Eye (tissue), 1 donor: ENCODE measurements at places on chromosomes 16 and 17.

DNA sequence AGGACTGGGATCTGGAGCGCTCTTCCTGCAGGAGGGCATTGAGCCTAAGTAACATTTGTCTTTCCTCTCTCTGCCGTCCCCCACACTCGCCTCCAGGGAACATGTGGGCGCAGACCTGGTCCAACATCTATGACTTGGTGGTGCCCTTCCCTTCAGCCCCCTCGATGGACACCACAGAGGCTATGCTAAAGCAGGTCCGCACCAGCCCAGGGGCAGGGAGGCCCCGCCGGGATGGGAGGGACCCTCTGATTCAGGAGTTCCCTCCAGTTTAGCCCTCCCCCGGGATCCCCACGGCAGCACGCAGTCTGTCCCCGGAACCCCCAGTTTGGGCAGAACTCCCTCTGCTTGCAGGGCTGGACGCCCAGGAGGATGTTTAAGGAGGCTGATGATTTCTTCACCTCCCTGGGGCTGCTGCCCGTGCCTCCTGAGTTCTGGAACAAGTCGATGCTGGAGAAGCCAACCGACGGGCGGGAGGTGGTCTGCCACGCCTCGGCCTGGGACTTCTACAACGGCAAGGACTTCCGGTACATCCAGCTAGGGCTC is 14.1 kb downstream of the ACE start:
- DNase-seq: no peak

GRCh38 chr17:50022463-50023130 is 27.6 kb upstream of the DLX3 start:
- DNase-seq: no peak

DNA sequence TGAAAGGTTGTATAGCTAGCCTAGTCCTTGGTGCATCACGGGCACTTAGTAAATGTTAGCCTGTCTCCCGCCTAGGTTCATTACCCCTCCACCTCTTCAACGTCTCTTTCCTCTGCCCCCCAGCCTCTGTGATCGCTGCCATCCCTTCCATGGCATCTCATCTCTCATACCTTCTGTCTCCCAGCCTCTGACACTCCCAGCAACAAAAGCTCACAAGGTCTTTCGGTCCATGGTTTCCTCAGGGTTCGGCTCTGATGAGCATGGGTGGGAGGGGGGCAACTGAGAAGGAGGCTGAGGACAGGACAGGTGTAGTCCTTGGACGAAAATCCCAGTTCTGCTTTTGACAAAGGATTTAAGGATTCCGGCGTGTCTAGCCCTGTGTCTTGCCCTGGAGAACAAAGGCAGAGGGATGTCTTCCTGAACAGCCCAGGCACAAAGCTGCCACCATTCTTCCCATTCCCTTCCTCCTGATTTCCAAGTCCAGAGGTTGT is 16.7 kb downstream of the CCR7 start:
- DNase-seq: no peak

DNA sequence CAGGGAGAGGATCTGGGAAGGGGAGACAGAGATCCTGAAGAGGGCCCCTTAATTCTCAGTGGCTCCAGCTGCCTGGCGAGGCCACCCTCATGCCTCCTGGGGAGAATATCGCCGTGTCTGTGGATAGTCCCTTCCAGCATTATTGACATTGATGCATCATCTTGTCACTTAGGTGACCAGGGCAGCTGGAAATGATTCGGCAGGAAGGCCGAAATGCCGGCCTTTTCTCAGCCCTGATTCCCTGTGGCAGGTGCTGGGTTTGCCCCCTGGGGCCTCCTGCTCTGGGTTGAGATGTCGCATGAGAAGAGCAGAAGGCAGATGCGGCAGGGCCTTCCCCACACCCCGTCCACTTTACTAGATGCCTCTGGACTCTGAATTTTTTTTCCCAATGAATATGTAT is 89.5 kb downstream of the RAP1GAP2 start:
- DNase-seq: peak; percentile 79

- peak; percentile 66 for DNase-seq
Observed at GRCh38 chr17:34499576-34499975, 79.8 kb upstream of the TMEM132E start.

- DNase-seq: peak; percentile 17
Observed at GRCh38 chr16:68798398-68798797, 44.9 kb upstream of the TANGO6 start.

- DNase-seq: peak; percentile 93
Observed at GRCh38 chr17:36463916-36464764, 22.3 kb upstream of the ZNHIT3 start.

DNA sequence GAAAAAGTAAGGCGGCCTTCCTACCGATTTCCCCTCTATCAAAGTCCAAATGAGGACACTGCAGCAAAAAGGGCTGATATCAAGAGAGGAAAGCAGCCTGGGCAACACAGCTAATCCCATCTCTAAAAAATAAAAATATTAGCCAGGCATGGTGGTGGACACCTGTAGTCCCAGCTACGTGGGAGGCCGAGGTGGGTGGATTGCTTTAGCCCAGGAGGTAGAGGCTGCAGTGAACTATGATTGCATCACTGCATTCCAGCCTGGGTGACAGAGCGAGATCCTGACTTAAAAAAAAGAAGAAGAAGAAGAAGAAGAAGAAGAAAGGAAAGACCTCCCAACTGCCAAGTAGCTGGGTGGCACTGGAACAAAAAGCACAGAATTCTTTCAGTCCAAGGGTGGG is 14.4 kb downstream of the CACNB1 start:
- no peak for DNase-seq

DNA sequence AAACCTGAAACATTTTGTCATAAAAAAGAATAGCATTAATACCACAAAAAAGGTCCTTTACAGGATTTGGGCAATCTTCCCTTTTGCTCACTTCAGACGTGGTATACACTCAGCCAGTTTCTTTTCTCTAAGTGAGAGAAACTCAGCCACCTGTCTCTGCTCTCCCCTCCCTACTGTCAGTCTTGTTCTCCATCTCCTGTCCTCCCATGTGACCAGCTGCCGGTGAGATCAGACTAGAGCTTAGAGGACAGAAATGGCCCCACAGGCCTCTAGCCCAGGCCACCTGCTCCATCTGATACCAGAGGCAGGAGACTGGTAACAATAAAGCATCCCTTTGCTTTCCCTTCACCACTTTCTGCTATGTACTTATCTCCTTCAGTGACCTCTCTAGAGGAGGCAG is 34.9 kb downstream of the CMC2 start:
- peak; percentile 61 for DNase-seq

- no peak for DNase-seq
Observed at GRCh38 chr17:83122834-83123233, 43.4 kb downstream of the METRNL start.

DNA sequence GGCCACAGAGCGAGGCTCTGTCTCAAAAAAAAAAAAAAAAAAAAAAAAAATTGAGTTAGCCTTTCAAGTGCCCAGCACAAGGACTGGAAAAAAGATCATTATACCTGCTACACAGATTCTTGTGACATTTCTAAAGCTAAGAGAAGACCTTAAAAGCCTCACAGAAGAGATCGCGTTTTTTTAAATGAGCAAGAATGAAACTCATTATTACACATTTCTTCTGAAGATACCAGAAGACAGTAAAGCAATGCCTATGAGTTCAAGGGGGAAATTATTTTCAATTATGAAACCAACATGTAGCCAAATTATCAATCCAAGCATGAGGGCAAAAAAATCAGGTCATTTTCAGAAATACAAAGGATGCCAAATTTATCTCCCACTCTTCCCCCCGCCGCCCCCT is 56.8 kb downstream of the MED13 start:
- no peak for DNase-seq

DNA sequence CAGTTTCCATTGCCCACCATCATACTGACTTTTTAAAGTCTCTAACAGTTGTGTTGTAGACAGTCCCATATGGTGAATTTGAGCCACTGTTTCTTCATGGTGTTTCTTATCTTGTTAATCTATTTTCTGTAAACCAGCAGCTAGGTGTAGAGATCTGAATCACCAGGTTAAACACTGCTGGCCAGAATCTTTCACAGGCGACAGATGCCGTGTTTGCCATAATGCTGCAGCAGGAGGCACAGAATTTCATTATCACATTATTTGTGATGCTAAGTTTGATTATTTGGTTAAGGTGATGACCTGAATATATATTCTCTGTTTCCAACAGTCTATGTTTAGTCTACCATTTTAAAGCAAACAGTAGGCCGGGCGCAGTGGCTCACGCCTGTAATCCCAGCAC is 11.5 kb upstream of the CNGB1 start:
- no peak for DNase-seq
